Fibroblast of skin of left quadriceps (primary cell): ENCODE measurements at places on chromosomes 1 and 21.
A peak's percentile ranks its signal among the peaks of the same experiment; 100 is the strongest.

- no peak for DNase-seq
Measured at GRCh38 chr1:109395602-109396512, 1.9 kb downstream of the SORT1 start.

- no peak for DNase-seq
Measured at GRCh38 chr1:7857000-7857399, 4.1 kb upstream of the UTS2 start.

DNA sequence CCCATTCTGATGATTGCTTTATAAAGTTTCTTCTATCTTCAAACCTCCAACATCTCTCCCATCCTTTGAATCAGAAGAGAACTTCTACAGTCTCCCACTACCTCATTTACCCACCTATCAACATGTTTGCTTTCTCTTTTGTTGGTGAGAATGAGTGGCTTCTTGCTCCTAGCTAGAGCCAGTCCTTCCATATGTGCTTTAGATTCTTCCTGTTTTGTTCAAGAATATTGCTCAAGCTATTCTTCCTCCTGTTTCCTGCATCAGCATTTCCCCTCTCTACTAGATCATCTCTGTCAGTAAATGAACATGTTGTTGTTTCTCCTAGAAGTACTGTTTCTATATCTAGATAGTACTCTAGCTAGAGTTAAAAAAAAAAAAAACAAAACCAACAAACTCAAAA, 6.3 kb downstream of the ATF6 start:
- DNase-seq, result no peak

DNA sequence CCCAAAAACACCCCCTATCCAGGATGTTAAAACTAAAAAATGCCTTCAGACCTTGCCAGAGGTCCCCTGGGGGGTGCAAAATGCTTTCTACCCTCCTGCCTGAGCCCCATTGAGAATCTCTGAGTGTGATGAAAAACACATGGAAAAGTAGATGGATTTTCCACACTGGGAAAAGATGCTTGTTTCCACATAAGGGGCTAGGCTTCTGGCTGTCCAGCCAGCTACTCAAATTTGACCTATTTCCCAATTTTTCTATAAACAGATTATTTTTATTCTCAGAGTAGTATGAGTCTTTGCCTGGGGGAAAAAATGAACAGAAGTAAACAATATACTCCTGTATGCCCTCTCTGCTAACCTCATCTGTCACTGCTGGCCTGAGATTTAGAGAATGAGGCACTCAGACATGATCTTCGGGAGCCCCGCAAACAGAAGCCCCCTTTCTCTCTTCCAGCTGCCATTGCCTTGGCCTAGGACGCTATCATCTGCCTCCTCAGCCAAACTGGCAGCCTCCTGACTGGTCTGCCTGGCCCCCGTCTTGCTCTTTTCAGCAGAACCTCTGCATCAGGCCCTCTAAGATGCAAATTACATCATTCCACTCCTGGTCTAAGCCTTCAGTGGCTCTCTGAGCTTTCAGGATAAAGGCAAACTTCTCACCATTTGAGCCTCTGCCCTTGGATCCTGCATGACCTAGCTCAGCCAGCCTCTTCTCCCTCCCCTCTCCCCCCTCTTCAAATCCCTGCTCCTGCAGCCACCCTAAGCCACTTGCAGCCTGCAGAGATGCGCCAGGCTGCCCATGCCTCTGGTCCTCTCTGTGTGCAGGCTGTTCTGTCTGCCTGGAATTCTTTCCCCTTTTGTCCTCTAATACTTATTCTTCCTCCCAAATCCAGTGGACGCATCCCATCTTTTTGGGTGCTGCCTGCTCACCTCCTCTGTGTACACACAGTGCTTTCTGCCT, 39.7 kb upstream of the TMEM125 start:
- no peak for DNase-seq

DNA sequence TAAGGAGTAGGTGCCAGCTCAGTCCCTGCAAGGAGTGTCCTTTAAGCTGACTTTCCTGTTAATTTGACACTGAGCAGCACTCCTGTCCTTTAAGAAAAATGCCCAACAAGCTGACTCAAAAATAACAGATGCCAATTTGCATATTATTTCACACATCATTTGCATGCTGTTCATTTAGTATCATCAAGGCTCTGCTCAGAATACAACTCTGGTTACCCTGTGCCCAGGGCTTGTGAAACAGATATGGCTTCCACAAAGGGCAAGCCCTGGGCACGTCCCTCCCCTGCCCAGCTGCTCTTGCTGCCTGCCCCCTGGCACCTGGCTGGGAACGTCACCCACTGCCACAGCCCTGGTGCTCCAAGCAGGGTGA, 10.3 kb downstream of the KCNN3 start:
- no peak for DNase-seq

DNA sequence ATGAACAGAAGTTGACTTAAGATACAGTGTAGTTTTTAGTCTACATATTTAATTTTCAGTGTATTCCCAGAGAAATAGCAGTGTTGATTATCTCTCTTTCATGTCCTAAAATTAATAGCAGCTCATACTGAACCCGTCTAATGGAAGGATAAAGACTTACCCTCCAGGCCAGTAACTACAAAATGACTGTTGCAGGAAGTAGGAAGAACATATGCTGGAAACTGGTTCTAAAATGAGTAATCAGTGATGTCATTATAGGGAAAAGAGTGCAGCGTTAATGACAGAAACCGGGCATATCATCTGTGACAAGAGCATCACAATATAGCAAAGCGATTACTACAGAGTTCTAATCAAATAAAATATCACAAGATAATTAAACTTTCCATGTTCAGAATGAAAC, 385.5 kb downstream of the SMYD3 start:
- no peak for DNase-seq

DNA sequence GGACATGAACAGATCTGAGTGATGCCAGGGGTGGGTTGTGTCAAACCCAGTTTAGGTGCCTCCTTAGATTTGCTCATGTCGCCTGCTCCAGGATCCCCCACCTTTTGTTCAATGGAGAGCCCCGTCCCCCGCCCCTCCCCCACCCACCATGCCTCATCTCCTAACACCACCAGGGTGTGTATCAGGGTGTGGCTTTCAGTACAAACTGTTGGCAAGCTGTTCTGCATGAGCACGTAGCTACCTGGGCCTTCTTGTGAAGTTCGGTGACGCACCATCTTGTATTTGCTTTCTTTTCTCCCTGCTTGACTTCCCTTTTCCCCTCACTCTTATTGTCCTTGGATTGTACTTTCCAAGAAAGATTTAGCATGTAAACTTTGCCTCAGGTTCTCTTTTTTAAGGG, 94.8 kb downstream of the EBNA1BP2 start:
- DNase-seq, result no peak

DNA sequence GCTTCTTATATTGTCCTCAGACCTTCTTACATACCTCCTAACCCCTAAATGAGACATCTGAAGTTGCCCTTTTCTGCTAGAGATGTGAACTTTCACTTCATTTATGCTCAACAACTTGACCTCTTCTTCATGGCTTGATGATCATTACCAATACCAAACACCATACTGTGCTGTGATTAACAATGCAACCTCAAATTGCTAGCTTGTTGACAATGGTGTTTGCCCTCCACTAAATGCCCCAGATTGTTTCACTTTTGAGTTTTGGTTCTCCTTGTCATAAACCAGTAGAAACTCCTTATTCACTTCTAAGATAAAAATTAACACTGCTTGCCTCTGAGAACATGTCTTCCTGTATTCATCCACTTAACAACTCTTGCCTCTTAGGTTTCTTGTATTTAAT, 5.6 kb downstream of the JAK1 start:
- DNase-seq, result no peak

- DNase-seq, result no peak
Measured at GRCh38 chr1:185741551-185741950, 7.4 kb downstream of the HMCN1 start.

DNA sequence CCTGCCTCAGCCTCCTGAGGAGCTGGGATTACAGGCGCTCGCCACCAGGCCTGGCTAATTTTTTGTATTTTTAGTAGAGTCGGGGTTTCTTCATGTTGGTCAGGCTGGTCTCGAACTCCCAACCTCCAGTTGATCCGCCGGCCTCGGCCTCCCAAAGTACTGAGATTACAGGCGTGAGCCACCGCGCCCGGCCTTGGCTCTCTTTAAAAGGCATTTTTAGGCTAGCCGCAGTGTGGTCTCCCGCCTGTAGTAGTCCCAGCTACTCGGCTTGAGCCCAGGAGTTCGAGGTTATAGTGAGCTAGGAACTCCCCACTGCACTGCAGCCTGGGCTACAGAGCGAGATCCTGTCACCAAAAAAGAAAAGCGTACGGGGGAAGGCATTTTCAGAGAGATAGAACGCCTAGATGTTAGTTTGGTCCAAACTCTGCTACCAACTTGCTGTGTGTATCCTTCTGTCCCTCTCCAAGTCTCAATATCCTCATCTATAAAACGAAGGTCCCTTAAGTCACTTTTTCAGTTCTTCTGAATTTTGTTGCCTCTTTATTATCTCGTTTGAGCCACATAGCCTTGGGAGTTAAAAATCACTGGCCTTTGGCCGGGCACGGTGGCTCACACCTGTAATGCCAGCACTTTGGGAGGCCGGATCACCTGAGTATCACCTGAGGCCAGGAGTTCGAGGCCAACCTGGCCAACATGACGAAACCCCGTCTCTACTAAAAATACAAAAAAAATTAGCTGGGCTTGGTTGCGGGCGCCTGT, 734 bp downstream of the MED18 start:
- no peak for DNase-seq

- peak; percentile 31 for DNase-seq
Measured at GRCh38 chr1:172851077-172851476, 192.2 kb downstream of the FASLG start.

- no peak for DNase-seq
Measured at GRCh38 chr1:62407398-62408009, 29.3 kb upstream of the USP1 start.

DNA sequence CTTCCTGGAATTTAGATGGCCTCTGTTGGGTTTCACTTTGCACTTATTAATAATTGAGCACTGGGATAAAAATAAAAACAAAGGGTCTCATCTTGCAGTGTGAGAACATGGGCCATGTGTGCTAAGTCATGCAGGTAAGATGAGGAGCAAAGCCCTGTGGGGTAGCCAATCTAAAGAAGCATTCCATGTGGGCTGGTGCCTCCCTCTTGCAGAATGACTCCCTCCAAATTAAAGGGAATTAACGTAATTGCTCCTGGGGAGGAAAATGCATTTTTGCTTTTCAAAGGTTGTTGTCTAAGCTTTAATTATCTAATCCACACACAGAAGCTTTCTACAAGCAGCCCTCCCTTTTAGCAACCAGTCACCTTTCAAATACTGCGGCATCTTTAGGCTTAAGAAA, 69.8 kb downstream of the CDC14A start:
- no peak for DNase-seq
